ENCODE measurements at places on chromosomes 16 and 17. TPM values are rescaled to one million over a fixed set of nuclear protein-coding genes. Genes with fewer than 3 reads are reported as not detected.

The IL21R gene
- total RNA-seq = 1.1 TPM

DNA sequence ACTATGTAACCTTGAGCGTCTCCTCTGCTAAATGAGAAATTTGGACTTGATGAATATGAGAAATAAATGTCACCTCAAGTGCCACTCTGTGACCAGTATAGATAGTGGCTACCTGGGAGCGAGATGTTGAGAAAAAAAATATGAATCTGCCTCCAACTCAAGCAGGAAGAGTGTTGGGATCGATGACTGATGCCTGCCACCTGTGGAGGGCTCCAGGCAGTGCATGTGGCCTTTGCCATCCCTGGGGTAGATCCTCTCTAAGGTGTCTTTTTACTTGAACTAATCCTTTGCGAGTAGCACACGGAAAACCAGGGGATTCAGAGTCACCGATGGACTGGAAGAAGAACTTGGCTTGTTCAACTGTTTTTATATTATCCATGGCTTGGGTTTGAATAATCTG, 9.4 kb downstream of the CCDC182 start:
- DNase-seq = no peak

The PHOSPHO1 gene
- 0.91 TPM for total RNA-seq

The MT4 gene
- not detected for total RNA-seq

DNA sequence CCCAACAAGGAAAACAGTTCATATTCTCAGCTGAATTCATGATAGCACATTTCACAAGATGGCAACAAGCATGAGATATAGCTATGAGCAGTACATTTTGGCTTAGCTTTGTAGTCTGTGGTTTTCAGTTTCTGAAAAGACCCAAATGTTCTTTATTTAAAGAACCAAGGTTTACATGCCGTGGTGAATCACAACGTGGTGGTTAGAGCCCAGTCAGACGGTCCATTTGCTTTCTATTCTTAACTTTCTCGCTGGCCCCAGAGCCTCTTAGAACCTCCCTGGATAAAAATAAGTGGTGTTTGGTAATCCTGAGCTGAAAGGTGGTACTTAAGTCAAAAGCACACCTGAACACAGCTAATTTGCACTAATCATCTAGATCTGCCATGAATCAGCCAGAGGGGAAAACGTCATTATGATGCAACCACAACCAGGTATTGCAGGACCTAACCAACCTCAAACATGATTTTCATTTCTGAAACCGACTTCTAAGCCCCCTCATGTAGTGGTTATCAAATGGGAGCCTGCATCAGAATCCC, 18.6 kb upstream of the HAPSTR1 start:
- no peak for DNase-seq

The NOXO1 gene
- not detected for total RNA-seq

GRCh38 chr17:45871718-45872117, 22.6 kb upstream of the MAPT start:
- DNase-seq = no peak

The XAF1 gene
- 32.3 TPM for total RNA-seq

The ADORA2B gene
- 3.1 TPM for total RNA-seq

- no peak for DNase-seq
Observed at GRCh38 chr16:49809062-49809461, 46.9 kb downstream of the ZNF423 start.

The WFDC1 gene
- total RNA-seq = 1.1 TPM

GRCh38 chr17:42431758-42432161, 8.7 kb upstream of the CAVIN1 start:
- no peak for DNase-seq

GRCh38 chr17:491086-492021, 138.7 kb upstream of the RPH3AL start:
- peak; percentile 48 for DNase-seq

The GNG13 gene
- total RNA-seq = not detected

The CLCN7 gene
- 30.3 TPM for total RNA-seq

GRCh38 chr16:11047057-11047456, 102.7 kb downstream of the CLEC16A start:
- no peak for DNase-seq
